ENCODE measurements at places on chromosomes 12 and 14.

GRCh38 chr12:93860668-93861373, 183.6 kb downstream of the CRADD start:
- no peak for DNase-seq

DNA sequence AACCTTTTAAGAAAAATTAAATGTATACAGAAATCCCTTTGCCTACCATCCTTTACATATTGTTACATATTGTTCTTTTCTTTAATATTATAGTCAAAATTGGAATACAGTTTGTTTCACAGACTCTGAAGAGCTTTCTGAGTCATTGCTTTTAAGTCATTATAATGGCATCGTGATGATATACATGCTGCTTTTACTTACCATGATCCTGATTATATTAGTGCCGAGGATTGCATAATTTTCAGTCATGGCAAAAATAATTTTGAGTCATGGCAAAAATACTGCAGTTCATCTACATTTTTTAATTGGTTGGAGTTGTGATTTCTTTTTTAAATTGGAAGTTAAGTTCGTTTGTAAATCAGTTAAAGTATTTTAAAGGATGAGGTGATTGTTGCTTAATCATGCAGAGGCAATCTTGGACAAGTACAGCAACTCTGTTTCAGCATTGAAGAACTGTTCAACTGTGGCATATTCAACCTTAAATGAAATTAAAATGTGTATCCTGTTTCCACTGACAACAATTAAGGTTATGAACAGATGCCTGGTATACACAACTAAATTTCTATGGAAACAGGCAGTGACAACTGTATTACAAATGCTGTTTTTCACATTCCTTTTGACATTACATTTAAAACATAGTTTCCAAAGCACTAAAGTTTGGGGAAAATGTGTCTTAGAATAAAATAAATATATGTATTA, 142.3 kb downstream of the PCNX1 start:
- no peak for DNase-seq

DNA sequence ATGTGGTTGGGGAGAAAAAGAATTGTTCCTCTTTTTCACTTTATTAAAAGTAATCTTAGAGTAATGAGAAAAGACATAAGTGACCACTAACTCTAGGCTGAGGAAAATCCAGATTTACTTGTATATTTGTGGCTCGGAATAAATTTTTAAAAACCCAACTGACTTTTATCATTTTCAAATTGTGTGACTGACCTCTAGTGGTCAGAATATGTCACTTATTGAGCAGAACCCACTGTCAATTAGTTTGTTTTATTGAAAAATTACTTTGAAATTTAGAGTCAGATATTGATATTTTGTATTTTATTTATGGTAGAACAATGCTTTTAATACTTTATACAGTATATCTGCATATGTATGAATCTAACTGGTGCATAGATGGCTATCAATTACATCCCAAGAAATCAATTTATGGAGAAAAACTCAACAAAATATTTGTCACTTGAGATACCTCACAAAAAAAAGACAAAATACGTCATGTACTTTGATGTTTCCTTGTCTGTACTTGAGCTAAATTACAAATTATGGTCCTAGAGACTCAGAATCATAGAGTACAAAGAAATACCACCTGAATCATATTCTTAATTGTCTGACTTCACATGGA, 229.4 kb downstream of the CNTN1 start:
- DNase-seq: peak; percentile 3

DNA sequence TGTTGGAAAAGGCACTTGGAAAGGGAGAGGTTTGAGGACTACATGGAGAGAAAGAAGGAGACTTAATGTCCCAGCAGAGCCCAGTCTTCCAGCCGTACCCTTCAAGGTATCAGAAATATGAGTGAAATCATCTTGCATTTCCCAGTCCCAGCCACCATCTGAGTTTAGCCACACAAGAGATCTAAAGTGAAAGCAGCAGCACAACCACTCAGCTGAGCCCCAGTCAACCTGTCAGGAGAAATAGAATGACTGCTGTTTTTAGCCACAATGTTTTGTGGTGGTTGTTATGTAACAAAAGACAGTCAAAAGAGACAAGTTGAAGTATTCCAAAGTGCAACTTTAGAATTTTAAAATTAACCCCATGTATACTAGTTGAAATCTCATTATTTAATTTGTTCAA, 28.0 kb downstream of the DERA start:
- no peak for DNase-seq

DNA sequence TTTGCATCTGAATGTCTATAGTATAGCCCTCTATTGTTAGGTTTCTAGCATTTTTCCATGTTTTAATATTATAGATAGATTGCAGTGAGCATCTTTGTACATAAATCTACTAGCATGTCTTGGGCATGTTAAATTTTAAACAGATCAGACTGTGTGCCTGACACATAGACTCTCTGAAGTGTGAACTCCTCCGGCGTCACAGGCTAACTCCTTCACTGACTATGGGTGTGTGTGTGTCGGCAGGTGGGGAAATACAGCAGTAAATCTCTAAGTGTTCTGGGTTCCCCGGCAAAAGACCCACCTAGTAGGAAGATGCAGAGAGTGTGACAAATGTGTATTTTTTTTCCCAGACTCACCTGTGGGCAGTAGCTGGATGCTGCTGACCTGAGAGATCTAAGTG, 2.3 kb downstream of the VWF start:
- DNase-seq: no peak

DNA sequence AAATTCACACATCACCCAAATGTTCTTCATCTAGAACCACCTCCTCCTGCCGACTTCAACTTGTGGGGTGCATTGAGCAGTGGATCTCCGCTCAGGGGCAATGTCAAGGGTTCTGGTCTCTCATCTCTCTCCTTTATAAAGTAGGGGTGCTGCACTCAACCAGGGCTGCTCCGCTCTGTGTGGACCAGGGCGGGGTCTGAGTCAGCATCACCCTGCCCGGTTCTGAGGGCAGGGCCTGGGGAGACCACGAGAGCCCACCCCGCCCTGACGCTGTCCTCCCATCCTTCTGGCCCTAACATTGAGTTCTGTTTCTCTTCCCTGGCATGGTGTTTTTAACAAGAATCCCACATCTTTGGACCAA, 311.6 kb upstream of the DIO3 start:
- no peak for DNase-seq

DNA sequence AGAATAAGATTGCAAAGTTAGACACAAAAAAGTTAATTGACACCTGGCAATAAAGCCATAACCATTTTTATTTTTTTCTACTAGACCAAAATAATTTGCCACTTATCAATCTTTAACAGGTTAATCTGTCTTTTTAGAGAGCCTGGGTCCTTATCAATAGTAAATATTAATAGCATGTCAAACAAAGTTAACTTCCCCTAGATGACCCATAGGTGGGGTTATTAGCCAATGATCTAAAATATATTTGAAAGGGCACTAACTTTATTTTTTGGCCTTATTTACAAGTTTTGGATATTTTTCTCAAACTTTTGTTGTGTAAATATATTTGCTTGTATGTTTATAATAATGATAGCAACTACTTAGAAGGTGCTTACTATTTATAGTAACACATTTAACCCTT, 3.9 kb downstream of the ANKRD33 start:
- DNase-seq: no peak

DNA sequence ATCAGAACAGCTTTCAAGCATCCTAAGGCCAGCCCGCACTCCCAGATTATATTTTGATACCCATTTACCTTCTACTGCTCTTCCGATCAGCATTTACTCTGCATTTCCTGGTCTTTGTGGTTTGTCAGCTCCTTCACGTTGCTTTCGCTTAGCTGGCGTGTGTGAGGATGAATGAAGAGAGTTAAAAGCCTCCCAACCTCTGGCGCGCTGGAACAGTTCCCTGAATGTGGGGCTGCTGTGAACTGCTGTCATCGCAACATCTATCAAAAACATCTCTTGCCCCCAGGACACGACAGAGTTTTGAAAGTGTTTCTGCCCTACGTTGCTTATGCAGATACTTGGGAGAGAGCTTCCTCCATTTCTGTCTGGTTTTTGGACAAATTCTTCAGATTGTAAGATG, 129.2 kb downstream of the KCNA5 start:
- DNase-seq: no peak

- DNase-seq: no peak
These were observed 59.0 kb upstream of the ARID2 start for GRCh38 chr12:45670346-45671065.

- DNase-seq: no peak
These were observed 47.7 kb downstream of the ATP6V1D start for GRCh38 chr14:67311868-67312267.

DNA sequence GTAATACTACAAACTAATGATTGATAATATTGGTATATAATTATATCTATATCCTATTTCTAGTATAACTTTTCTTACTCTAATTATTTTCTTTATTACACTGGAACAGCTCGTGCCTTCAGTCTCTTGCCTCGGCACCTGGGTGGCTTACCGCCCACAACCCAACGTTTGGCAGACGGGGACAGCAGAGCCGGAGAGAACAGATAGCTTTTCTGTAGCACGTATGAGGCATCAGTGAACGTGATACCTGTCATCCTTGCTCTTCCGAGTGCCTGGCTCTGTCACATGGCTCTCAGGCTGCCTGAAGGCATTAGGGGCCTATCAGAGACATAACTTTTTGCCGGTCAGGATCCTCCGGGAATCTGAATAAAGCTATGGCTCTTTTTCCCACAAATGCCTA, 5.5 kb downstream of the PUS1 start:
- no peak for DNase-seq

DNA sequence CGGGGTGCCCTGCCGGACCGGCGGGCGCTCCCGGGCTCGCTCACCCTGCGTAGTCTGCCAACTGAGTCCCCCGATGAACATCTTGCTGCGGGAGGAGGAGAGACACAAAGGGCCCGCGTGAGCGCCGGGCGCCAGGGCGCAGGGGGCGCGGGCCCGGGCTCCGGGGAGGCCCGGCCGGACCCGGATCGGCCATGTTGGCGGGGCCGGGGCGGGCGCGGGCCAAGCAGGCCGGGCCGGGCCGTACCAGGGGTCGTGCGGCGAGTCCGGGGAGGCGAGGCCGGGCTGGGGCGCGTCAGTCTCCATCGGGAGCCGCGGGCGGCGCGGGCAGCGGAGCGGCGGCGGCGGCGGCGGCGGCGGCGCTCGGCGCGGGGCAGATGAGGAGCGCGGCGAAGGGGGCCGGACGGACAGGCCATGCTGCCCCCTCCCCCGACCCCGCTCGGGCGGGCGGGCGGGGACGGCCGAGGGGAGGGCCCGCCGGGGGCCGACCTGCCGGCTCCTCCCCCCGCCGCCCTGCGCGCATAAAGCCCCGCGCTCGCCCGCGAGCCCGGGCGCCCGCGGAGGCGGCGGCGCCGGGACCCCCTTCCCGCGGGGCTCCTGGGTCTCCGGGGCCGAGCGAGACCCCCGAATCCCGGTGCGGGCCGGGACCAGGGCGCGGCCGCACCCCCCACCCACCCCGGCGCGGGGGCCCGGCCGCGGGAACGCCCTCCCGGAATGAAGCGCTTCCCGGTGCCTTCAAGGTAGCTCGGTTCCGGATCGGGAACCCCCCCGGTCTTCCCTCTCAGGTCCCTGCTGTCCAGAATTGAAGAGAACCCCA, at the start of gene MSI1:
Gene MSI1 (minus strand): TSS at position 376 of the 814 bp plus-strand sequence. CDS start 73 bp downstream, at position 303.
- no peak for DNase-seq

- no peak for DNase-seq
These were observed 196.2 kb downstream of the ZFP36L1 start for GRCh38 chr14:68596701-68597100.

- no peak for DNase-seq
These were observed at the start of gene ACACB for GRCh38 chr12:109115758-109116610. ACACB (plus strand) TSS chr12:109116587; CDS start chr12:109139406, 22,819 bp downstream.

- no peak for DNase-seq
These were observed 13.4 kb upstream of the DEGS2 start for GRCh38 chr14:100172811-100173210.

GRCh38 chr14:101933209-101933608, 31.2 kb upstream of the DYNC1H1 start:
- DNase-seq: no peak

- no peak for DNase-seq
These were observed 201.3 kb upstream of the OR4E1 start for GRCh38 chr14:21874946-21875345.

- DNase-seq: no peak
These were observed 37.1 kb upstream of the ANO6 start for GRCh38 chr12:45178771-45179170.

DNA sequence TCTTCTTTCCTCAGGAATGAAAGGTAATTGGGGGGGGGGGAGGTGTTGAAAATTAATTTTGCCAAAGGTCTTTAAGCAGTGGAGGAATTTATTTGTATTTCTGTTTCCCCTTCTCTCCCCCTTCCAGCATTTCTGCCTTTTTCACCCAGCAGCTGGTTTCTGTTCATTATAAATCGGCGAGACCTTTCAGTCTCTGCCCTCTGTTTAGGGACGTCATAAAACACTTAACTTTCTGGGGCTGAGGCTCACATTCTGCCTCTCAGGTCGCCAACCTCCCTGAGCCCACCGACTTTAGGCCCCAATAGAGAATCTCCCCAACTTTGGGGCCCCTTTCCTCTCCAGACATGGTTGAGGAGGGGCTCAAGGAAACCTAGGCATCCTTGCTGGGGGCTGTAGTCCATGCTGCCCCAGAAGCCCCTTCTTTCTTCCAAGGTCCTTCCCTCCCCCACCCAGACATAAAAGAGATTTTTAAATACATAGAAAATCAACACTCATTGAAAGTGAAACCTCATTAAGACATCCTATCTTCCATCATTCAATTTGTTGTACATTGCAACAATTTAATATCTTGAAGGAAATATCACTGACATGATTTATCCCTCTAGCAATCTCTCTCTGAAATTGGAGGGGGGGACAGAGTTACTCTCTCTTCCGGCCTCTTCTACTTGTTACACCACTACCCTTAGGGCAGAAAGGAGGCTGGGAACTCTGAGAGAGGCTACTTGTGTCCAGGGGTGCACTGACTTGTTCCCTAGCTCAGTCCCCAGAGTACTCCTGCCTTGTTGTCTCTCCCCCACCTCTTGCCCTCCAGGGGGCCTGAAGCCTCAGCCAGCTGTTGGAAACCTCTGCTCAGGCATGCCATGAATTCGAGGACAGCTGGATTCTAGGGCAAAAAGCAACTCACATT, 2.5 kb upstream of the HOXC6 start:
- DNase-seq: no peak

DNA sequence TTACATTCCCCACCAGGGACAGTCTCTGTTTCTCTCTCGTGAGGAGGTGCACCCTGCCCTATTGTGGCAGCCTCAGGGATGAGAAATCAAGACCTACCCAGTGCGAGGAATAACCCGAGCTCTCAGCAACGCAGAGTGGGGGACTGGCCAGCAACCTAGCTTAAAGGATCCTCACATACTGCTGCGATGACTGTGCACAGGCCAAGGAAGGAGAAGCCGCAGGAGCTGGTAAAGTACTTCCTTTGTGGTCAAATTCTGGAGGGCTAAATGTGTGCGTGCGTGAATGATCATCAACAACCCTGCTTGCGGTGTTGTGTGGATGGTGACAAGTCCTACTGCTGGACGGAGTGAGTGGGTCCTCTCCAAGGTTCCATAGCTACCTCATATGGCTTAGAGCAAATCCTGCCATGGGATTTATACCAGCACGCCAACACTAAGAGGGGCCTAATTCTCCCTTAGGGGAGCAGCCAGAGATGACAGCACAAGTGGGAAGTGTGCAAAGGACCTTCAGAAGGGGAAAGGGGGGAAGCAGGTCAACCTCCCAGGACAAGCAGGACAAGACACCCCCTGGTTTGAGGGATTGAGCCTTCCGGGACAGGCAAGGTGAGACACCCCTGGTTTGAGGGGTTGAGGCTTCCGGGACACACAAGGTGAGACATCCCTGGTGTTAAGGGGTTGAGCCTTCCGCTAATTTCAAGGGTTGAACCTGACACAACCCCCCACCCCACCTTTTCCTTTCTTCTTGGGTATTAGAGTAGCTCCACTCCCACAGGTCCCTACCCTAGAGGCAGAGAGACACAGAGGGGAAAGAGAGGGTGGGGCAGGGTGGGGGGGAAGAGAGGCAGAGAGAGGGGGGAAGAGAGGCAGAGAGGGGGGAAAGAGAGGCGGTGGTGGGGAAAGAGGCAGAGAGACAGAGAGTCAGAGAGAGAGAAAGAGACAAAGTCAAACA, 58.8 kb upstream of the AP4S1 start:
- DNase-seq: no peak

Data from NCI-H2081 treated with DMSO at 0.1 percent for 48 hours (cell line).